ENCODE measurements at places on chromosomes 5 and 9.

GRCh38 chr5:133582971-133583370 is 29.4 kb downstream of the FSTL4 start:
- no peak for DNase-seq

DNA sequence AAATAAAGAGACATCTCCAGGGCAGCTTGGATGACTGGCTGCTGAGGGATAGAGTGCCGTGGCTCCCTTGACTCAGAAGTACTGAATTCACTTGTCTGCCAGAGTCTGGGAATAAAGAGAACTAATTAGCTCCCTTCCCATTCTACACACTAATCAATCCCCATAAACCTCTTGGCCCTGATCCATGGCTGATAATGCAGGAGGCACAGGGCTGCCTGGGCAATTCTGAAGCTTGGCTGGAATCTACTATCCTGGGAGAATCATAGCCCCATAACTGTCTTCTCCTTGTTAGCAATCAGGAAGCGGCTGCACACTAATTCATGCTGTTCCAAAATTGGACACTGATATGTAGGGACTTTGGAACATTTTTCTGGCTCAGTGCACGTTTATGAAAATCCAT is 197.7 kb downstream of the PTTG1 start:
- DNase-seq, result no peak

- DNase-seq, result no peak
These were observed 267.5 kb upstream of the ITGA1 start for GRCh38 chr5:52520171-52520570.

DNA sequence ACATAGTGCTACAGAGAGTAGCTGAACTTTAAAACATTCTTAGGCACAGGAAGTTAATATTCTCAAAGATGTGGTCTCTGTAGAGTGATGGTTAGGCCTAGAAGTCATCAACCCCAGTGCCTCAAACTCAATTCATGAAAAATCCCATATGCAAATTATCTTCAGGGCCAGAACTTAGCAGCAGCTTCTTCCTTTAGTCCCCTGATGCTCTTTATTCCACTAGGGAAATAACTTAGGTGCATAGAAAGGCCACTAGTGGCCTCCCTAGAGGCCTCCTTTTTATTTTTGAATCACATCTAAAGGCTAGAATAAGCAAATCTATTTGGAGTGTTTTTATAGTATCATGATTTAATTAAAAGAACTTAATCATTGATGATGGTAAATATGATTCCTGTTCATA is 88.3 kb downstream of the GIN1 start:
- no peak for DNase-seq
